ENCODE measurements at places on chromosomes 16 and 17. TPM values are rescaled to one million over a fixed set of nuclear protein-coding genes. Genes with fewer than 3 reads are reported as not detected.

The SHMT1 gene
- 21.7 TPM for total RNA-seq

The GGT6 gene
- total RNA-seq = not detected

The MARVELD3 gene
- 0.08 TPM for total RNA-seq

The CNTNAP1 gene
- total RNA-seq = 20.4 TPM

The OR4D1 gene
- total RNA-seq = 0.05 TPM

The C16orf74 gene
- total RNA-seq = 1.5 TPM

The ASB16 gene
- not detected for total RNA-seq

Data from Panc1 (cell line).